ENCODE measurements at places on chromosomes 4 and X.

- no peak for DNase-seq
These were observed 59.4 kb downstream of the REPS2 start for GRCh38 chrX:17005712-17006368.

DNA sequence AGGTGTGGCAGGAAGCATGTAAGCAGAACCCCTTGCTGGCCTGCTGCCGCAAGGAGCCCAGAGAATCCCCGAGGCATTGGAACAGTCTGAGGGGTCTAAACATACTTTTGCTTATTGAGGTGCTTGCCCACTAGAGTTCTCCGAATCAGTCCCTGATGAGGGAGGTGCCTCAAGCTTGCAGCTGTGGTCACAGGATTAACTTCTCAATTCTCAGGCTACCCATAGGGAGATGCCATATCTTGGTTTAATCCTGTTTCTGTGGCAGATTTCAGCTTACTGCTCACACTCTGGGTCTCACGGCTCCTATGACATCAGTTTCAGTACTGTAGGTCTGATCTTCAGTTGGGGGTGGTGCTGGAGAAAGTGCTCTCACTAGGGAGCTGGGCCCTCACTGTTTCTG, 39.9 kb downstream of the CCNG2 start:
- DNase-seq, result peak; percentile 60

DNA sequence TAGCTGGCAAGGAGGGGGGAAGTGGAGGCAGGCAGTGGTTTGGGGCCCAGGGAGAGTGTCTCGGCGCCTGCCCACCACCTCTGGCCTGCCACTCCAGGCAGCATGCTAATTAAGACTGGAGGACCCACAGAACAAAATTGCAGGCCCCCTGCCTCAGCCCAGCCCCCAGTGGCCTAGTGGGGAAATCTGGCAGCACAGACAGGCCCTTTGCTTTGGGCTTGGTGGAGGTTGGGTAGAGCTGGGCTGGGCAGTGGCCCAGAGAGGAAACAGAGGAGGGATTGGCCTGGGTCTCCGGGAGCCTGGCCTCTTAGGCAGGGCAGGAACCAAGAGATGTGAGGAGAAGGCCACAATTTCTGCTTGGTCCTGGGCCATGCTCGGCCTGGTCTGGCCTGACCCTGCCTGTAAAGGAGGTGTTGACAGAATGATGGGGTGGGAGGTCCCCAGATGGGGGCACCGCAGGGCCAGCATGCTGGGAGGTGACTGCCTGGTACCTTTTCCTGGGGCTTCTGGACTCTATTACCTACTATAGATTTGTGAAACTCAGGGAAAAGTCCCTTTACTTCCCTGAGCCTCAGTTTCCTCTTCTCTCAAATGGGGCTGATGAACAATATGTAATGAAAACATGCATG, 92.4 kb upstream of the PJA1 start:
- no peak for DNase-seq

DNA sequence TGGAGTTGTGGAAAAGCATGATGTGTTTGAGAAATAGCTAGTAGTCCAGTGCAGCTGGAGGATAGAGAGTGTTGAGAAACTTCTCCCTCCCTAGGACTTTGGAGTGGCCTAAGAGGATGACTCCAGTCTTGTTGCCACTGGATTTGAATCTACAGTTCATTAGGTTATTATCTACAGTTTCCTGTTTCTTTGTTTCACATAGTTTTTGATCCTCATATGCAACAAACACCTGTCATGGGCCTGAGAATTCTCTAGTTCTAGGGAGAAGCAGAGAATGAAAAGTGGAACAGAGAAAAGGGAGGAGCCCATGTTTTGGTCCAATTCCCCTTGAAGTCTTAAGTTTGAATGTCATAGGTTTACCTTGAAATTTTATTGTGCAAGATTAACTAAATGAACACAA, 73.6 kb upstream of the TBC1D9 start:
- peak; percentile 69 for DNase-seq

DNA sequence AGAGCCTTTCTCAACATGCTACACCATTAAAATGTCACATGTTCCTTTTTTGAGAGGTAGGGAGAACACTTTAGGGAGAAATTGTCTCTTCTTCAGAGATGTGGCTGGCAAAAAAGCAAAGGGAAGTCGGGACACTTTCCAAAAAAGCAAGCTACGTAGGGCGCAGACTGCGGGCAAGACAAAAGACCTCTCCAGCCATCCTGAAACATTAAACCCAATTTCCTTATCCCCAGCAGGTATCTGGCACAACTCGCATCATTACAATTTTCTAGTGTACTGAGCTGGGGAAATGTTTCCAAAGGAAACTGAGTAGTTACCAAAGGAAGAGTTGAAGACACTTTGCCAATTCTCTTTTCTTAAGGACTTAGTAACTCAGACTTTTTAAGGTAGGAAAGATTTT, 116.0 kb downstream of the PACRGL start:
- DNase-seq, result no peak

DNA sequence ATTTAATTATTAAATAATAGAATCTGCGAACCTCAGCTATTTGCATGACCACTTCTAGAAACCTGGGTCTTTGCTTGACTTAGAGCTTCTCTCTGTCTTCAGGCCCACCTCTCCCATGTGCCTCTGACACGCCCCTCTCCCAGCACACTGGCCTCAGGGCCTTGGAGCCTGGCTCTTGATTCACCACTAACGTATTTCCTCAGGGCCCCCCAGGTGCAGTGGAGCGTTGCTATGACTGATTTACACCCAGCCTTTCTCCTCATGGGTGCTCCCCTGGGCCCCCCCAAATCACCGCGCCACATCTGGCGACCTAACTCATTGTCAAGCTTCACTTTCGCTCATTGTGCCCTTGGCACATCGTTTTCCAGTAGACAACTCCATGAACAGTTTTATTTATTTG, 37.9 kb upstream of the TENM3 start:
- no peak for DNase-seq

- DNase-seq, result no peak
These were observed 163.1 kb upstream of the PLAC1 start for GRCh38 chrX:134821370-134821769.

DNA sequence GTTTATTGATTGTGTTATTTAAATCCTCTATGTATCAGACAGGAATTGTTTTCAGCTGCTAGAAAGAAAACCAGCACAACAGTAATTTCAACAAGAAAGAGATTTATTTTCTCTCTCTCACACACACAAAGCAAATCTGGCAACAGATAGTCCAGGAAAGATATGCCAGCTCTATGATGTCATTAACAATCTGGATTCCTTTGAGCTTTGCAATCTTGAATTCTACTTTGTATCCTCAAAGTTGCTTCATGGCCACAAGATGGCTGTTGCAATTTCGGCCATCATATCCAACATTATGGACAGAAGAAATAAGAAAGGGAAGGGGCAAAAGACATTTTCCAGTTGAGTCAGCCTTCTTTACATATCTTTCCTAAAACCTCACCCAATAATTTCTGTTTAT, 19.8 kb upstream of the FMR1 start:
- DNase-seq, result no peak

DNA sequence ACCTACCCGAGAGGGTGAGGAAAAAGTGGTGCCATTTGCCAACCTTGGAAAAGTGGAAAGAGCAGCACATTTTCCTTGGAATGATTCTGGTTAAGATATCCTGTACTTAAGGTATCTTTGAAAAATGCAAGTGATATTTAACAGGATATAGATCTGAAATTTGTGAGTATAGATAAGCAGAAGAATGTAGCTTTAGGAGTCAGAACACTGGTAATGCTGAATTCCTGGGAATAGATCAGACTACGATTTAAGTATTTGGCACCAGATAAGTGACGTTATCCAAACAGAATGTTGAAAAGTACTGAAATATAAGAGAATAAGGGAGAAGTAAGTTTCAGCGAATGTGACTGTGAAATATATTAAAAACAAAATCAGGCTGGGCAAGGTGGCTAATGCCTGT, 210.1 kb downstream of the PCDH7 start:
- DNase-seq, result no peak

DNA sequence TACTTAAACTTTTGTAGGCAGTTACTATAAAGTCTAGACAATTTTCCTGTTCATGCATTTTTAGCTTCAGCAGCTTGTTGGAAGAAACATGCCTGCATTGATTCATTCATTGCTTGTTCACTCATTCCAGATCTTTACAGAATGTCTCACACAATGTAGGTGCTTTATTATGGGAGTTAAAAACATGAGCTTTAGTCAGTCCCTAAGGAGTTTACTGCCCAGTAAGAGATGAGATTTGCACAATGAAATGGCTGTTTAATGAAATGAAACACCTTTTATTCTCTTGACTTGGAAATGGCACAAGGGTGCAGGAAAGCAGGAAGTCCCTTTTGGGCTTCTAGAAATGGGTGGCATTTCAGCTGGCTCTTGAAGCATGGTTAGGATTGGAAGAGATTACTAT, 2.9 kb downstream of the NOCT start:
- no peak for DNase-seq

- peak; percentile 74 for DNase-seq
These were observed 45.9 kb upstream of the CDKN2AIP start for GRCh38 chr4:183398298-183399125.

Data from B cell (primary cell).